ENCODE measurements at places on chromosomes 2 and 18. TPM values are rescaled to one million over a fixed set of nuclear protein-coding genes. Genes with fewer than 3 reads are reported as not detected.
A peak's percentile ranks its signal among the peaks of the same experiment; 100 is the strongest.

EVX2 gene
- not detected for total RNA-seq

DNA sequence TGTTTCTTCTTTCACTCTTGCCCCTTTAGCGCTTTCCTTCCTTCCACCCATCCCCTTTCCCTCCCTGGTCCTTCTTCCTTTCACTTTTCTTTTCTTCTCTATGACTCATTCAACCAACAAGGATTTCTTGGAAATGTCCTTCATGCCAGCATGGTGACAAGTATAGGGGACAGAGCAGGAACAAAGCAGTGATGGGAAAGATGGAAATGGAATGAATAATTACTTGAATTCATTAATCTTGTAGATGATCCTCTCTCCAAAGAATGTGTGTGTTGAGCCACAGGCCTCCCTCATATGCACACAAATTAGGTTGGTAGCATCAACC, 1.5 kb downstream of the VAMP5 start:
- no peak for DNase-seq
- peaks cover 61% of the 10 kb centered on the region for H3K4me1 ChIP-seq
- H3K27ac ChIP-seq = peak overlapping the region; percentile 90

DNA sequence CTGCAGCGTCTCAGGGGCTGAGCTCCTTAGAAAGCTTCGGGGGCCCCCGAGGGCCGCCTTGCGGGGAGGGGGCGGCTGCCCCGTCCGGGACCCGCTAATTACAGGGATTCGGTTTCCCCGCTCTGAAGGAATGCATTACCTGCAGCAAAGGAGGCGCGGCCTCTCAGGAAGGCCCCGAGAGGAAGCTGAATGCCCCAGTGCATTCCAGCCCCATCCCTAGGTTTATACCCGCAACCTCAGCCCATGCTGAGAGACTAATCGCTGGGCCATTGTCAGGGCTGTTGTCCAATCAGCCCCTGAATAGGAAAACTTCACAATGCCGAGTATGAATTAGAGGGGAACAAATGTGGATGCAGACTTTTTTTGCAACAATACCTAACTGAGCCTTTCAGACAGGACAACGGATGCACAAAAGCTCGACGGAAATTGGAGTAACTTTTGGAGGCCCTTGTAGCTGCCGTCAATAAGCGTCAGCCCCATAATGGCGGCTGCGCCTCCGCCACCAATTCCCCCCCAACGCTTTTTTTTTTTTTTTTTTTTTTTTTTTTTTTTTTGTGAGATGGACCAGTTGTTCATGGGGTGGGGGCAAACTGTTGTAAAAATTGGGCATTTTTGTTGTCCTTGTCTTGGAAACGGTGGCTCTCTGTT, 138.6 kb upstream of the SIX3 start:
- DNase-seq = no peak
- H3K27me3 ChIP-seq = peaks cover 89% of the 10 kb centered on the region
- H3K4me3 ChIP-seq = no peak overlapping the region
- H3K27ac ChIP-seq = no peak overlapping the region
- peaks cover 3% of the 10 kb centered on the region for H3K4me1 ChIP-seq

TM4SF20 gene
- total RNA-seq = not detected

GRCh38 chr2:52340171-52340570, 1308.2 kb upstream of the NRXN1 start:
- H3K4me1 ChIP-seq = no peaks in the 10 kb centered on the region
- no peak overlapping the region for H3K4me3 ChIP-seq
- no peak overlapping the region for H3K27ac ChIP-seq
- H3K27me3 ChIP-seq = no peaks in the 10 kb centered on the region
- DNase-seq = no peak

DNA sequence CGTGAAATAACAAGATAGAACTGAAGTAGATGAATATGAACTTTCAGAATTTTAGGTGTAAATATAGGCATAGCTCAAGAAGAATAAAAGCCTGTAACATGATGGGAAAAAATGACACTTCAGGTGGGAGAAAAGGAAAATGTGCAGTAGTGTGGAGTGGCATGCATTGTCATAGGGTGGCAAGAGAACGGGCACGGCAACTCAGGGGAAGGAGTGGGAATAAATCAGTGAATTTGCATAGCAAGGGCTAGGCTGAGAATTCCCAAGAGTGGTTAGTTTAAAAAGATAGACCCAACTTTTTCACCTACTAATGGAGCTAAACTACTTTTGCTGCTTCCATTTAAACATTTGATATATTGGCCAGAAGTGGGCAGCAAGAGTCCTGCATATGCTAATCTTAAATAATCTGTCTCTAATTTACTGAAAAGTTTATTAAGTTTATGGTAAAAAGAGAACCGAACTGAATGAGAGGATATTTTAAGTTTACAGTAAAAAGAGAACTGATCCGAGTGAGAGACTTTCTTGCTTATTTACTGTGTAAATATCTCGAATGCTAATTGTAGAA, 228.1 kb downstream of the CTNNA2 start:
- no peak overlapping the region for H3K27ac ChIP-seq
- no peak for DNase-seq

Measured in activated CD4-positive, alpha-beta T cell treated with anti-CD3 and anti-CD28 coated beads, Interleukin-2, amount 10 ng/mL, durations not matched to agents 7 days and 5 days (primary cell).